ENCODE measurements at places on chromosomes 12 and 14. TPM values are rescaled to one million over a fixed set of nuclear protein-coding genes. Genes with fewer than 3 reads are reported as not detected.

Gene SOAT2
- 0.89 TPM for total RNA-seq

Gene IAPP
- total RNA-seq, result not detected

Gene PRKD1
- 0.43 TPM for total RNA-seq

Gene SCAF11
- total RNA-seq, result 149 TPM

Gene MYL2
- total RNA-seq, result not detected

Gene KRT75
- total RNA-seq, result not detected

Gene CIROP
- total RNA-seq, result not detected

Gene SLC17A8
- total RNA-seq, result not detected

Gene ATXN3
- 31.0 TPM for total RNA-seq

Gene NUAK1
- 0.30 TPM for total RNA-seq

GRCh38 chr14:54478636-54479215 lies 10.1 kb downstream of the GMFB start:
- no peaks in the 10 kb centered on the region for H3K36me3 ChIP-seq
- H3K4me1 ChIP-seq, result no peaks in the 10 kb centered on the region
- no peaks in the 10 kb centered on the region for H3K27me3 ChIP-seq
- H3K4me3 ChIP-seq, result no peak overlapping the region
- H3K27ac ChIP-seq, result no peak overlapping the region

GRCh38 chr12:48925304-48926011 lies at the start of gene FKBP11:
Gene FKBP11, minus strand, starts transcription at chr12:48925492. Its CDS starts 64 bp downstream, at chr12:48925428.
- peak within 1 kb of the TSS; percentile 97 for H3K27ac ChIP-seq
- peak within 1 kb of the TSS; percentile 93 for H3K4me3 ChIP-seq
- no peaks in the 10 kb centered on the region for H3K27me3 ChIP-seq
- peak; percentile 71 for DNase-seq
- H3K36me3 ChIP-seq, result no peaks in the 10 kb centered on the region

DNA sequence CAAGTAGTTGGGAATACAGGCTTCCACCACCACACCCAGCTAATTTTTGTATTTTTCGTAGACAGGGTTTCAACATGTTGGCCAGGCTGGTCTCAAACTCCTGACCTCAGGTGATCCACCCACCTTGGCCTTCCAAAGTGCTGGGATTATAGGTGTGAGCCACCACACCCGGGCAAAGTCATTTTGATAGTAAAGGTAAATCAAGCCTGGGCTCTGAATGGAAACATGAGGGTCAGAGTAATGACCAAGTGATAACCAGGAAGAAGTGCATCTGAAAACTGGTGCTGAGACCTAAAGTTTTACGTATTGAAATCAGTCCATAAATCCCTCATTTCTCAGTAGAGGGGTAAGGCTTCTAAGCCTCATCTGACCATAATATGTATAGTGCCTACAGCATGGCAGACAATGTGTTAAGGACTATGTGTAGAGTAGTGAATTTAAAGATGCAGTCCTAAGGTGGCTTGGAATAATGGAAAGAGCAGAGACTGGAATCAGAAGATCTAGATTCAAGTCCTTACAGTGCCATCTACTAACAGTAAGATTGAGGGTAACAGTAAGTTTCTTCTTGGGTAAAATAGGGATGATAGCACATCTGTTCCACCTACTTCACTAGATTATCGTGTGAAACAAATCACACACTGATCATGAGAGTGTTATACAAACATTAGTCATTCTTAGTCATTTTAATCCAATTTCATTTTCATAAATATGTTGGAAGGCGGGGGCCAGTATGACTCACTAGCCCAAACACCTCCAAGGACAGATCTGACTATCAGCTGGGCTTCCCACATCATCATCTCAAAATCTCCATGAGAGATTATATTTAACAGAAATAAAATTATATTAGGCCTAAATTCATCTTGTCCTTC lies 11.2 kb downstream of the MAP4K5 start:
- H3K4me3 ChIP-seq, result no peak overlapping the region
- peaks cover 18% of the 10 kb centered on the region for H3K4me1 ChIP-seq
- H3K36me3 ChIP-seq, result no peaks in the 10 kb centered on the region
- DNase-seq, result no peak
- peak overlapping the region; percentile 57 for H3K27ac ChIP-seq

- peaks cover 3% of the 10 kb centered on the region for H3K4me1 ChIP-seq
- no peak overlapping the region for H3K4me3 ChIP-seq
- no peak overlapping the region for H3K27ac ChIP-seq
- no peaks in the 10 kb centered on the region for H3K36me3 ChIP-seq
Observed at GRCh38 chr12:77058740-77059139, 6.6 kb downstream of the E2F7 start.

GRCh38 chr12:2957816-2958431 lies 1.3 kb upstream of the TEAD4 start:
- DNase-seq, result no peak
- H3K27ac ChIP-seq, result no peak overlapping the region
- H3K36me3 ChIP-seq, result no peaks in the 10 kb centered on the region
- no peak overlapping the region for H3K4me3 ChIP-seq

GRCh38 chr12:122836027-122836921 lies 1.0 kb downstream of the HIP1R start:
- H3K27me3 ChIP-seq, result no peaks in the 10 kb centered on the region
- peaks cover 29% of the 10 kb centered on the region for H3K4me1 ChIP-seq
- peak overlapping the region; percentile 77 for H3K4me3 ChIP-seq

DNA sequence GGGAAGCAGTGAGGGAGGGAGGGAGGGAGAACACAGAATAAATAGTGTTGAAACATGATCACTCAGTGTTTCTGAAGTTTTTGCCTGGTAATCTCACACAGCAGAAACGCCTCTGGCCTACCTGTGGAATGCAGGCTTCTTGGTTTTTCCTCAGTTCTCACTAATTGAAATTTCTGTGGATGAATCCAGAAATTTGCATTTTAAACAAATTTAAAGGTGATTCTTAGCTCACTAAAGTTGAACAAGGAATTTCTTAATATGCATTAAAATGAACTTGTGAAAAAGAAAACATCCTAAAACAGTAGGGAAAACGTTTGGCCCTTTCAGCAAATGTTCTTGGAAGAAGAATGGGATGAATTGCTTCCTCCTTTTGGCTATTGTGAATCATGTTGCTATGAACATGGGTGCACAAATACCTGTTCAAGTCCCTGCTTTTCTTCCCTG lies 1.4 kb downstream of the RNASE9 start:
- no peaks in the 10 kb centered on the region for H3K36me3 ChIP-seq
- no peak overlapping the region for H3K4me3 ChIP-seq
- no peaks in the 10 kb centered on the region for H3K4me1 ChIP-seq
- H3K27ac ChIP-seq, result no peak overlapping the region

GRCh38 chr12:123250471-123251383 lies 17.5 kb downstream of the MTRFR start:
- H3K4me3 ChIP-seq, result no peak overlapping the region
- H3K4me1 ChIP-seq, result peaks cover 29% of the 10 kb centered on the region
- no peaks in the 10 kb centered on the region for H3K27me3 ChIP-seq
- no peak for DNase-seq

- H3K27me3 ChIP-seq, result no peaks in the 10 kb centered on the region
- no peak for DNase-seq
- H3K4me1 ChIP-seq, result peaks cover 7% of the 10 kb centered on the region
- H3K4me3 ChIP-seq, result no peak overlapping the region
Observed at GRCh38 chr12:51855586-51856428, 7.3 kb upstream of the FIGNL2 start.

DNA sequence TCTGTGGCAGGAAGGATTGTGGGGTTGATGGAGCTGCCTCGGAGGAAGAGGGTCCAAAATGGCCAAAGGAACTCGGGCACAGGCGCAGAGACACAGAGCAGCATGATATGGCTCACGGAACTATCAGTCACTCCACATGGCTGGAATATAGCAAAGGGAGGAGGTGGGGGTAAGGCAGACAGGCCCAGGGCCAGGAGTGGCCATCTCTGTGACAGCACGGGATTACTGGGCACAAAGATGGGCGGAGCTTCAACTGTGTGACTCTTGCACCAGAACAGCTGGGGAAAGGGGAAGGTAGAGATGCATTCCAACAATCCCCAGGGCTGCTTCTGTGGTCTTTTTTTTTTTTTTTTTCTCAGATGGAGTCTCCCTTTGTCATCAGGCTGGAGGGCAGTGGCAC lies 24.8 kb upstream of the EML1 start:
- no peak overlapping the region for H3K27ac ChIP-seq
- DNase-seq, result no peak
- H3K4me1 ChIP-seq, result no peaks in the 10 kb centered on the region
- H3K4me3 ChIP-seq, result no peak overlapping the region
- H3K27me3 ChIP-seq, result peaks cover 18% of the 10 kb centered on the region
- no peaks in the 10 kb centered on the region for H3K36me3 ChIP-seq

DNA sequence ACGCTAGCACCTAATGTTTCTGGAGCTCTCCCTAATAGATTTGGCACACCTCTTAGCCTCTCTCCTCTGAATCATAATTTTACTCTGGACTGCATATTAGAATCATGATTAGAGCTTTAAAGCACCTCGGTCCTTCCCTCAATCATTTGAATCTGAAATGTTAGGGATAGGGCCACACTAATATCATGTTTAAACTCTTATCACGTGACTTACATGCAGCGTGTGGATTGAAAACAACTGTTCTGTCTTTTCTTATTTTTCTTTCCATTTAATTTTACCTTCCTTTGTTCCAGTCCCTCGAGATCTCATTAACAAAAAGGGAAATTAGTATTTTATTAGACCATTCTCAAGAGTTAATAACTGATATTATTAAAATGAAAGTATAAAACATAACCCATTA lies 762.5 kb upstream of the FLRT2 start:
- H3K36me3 ChIP-seq, result no peaks in the 10 kb centered on the region
- H3K4me3 ChIP-seq, result no peak overlapping the region
- no peaks in the 10 kb centered on the region for H3K4me1 ChIP-seq

DNA sequence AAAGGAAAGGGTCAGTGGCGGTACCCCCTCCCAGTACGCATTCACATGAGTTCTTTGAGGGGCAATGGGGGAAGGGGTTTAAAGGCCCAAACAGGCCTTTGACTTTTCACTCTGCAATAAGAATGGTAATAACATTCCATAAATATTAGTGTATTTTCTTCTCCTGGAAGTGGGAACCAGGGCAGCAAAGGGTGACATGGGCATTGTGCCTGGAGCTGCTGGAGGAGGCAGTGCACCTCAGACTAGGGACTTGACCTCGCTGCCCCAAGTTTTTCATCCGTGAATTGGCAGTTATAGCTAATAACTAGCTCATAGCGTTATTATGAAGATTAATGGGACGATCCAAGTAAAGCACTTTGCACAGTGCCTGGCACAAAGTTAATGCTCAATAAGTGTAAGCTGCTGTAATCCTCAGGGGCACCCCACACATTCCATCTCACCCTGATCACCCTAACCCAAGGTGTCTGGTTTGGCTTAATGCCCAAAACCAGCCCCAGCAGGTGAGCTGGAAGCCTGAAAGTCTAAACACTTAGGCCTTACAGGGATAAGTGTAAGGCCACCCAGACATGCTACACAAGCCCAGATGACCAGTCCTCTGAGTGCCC lies 2.8 kb upstream of the KCNH3 start:
- no peak overlapping the region for H3K27ac ChIP-seq
- H3K4me3 ChIP-seq, result no peak overlapping the region
- H3K27me3 ChIP-seq, result peaks cover 32% of the 10 kb centered on the region
- H3K4me1 ChIP-seq, result peaks cover 27% of the 10 kb centered on the region
- no peak for DNase-seq

- H3K4me1 ChIP-seq, result no peaks in the 10 kb centered on the region
- no peak overlapping the region for H3K27ac ChIP-seq
- no peak overlapping the region for H3K4me3 ChIP-seq
- H3K27me3 ChIP-seq, result no peaks in the 10 kb centered on the region
Observed at GRCh38 chr12:55687746-55688145, 20.0 kb downstream of the ITGA7 start.

DNA sequence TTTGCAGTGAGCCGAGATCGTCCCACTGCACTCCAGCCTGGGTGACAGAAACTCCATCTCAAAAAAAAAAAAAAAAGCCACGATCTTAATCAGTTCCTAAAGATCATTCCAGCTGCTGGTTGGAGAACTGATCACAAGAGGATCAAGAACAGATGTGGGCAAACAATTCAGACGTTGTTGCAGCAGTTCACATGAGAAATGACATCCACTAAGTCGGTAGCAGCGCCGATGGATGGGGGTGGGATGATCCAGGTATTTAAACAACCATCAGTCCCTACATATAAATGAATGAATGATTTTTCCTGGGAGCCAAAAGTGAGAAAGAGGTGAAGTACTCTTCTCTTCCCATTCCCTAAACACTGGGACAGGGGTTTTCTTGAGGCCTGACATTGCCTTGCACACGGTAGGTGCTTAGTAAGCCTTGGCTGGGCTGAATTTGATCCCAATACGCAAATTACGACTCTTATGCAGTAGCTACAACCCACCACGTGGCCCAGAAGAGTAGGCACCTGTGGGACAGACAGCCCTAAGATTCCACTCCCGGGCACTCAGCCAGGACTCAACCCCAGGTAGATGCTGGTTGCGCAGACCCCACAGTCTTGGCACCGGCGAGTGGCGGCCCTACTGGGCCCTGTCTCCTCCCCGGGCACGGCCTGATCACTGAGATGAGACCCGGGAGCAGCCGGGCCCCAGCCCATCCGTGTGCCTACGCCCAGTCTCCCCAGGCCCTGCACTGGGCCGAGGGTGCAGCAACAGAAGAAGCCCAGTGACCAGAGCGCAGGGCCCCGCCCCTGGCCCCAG lies 565 bp downstream of the SPRYD3 start:
- peak overlapping the region; percentile 90 for H3K4me3 ChIP-seq
- H3K4me1 ChIP-seq, result peaks cover 36% of the 10 kb centered on the region
- H3K27me3 ChIP-seq, result peaks cover 7% of the 10 kb centered on the region
- peak overlapping the region; percentile 55 for H3K27ac ChIP-seq
- peaks cover 30% of the 10 kb centered on the region for H3K36me3 ChIP-seq

GRCh38 chr12:120998435-120998834 lies 17.9 kb downstream of the C12orf43 start:
- H3K27me3 ChIP-seq, result no peaks in the 10 kb centered on the region
- no peaks in the 10 kb centered on the region for H3K4me1 ChIP-seq
- peaks cover 13% of the 10 kb centered on the region for H3K36me3 ChIP-seq
- H3K27ac ChIP-seq, result no peak overlapping the region
- DNase-seq, result no peak

GRCh38 chr14:58690801-58691516 lies 53.2 kb downstream of the DACT1 start:
- H3K4me1 ChIP-seq, result no peaks in the 10 kb centered on the region
- H3K4me3 ChIP-seq, result no peak overlapping the region
- H3K27ac ChIP-seq, result no peak overlapping the region
- H3K27me3 ChIP-seq, result peaks cover 4% of the 10 kb centered on the region

- no peaks in the 10 kb centered on the region for H3K27me3 ChIP-seq
- H3K4me1 ChIP-seq, result no peaks in the 10 kb centered on the region
- no peak for DNase-seq
Observed at GRCh38 chr12:6082613-6083012, 41.9 kb downstream of the VWF start.

DNA sequence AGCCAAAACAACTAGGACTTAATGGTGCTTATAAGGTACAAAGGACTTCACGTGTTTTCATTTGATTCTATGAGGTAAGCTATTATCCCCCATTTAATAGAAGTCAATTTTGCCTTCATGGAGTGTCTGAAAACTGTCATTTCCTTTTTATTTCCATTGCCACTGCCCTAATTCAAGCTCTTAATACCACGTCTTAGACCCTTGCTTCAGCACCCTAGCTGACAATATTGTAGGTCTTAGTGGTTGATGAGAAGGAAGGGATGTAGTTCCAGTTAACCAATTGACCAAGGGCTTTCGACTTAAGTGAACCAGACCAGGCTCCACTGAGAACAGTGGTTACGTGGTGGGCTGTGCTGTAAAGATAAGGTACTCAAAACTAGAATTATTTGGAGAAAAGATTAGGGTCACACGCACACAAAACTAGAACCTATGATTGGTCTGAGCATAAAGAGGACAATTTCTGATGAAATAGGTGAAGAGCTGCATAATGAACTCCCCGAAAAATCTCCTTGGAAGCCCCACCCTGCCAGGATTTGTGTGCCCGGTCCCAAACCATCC lies 9.6 kb upstream of the ASIC1 start:
- H3K27ac ChIP-seq, result no peak overlapping the region
- no peaks in the 10 kb centered on the region for H3K36me3 ChIP-seq
- DNase-seq, result no peak
